ENCODE measurements at places on chromosomes 13 and 19.

DNA sequence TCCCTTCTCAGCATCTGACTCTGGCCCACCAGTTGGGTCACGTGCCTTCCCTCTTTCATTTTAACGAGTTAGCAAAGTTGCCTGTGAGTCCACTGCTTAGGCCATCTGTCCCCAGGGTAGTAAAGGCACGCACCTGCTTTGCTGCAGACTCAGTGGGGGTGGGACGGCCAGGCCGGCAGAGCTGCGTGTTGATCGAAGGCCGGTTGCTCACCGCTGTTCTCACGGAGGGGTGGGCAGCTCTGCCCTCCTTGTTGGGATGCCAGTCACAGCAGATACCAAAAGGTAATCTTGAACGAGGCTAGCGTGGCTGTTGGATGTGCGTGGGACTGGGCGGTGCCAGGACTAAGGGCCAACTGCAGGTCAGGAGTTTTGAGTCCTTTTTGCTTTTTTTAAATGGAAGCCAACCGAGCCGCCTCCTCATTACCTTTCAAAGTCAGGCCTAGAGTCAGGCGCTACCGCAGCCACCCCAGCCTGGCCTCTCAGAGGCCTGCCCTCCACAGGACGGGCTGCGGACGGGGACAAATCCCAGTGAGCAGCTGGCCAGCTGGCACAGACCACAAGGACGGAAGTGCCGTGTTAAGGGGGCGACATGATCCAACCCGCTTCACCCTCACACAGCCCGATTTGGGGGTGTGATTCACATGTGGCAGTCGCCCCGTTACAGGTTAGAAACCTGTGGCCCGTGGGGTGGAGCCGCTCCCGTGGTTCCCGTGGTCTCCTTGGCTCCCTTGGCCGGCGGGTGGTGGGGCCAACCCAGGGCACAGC is 20.6 kb downstream of the ADPRHL1 start:
- H3K27ac ChIP-seq = no peak overlapping the region
- DNase-seq = peak; percentile 56
- H3K4me3 ChIP-seq = no peak overlapping the region

DNA sequence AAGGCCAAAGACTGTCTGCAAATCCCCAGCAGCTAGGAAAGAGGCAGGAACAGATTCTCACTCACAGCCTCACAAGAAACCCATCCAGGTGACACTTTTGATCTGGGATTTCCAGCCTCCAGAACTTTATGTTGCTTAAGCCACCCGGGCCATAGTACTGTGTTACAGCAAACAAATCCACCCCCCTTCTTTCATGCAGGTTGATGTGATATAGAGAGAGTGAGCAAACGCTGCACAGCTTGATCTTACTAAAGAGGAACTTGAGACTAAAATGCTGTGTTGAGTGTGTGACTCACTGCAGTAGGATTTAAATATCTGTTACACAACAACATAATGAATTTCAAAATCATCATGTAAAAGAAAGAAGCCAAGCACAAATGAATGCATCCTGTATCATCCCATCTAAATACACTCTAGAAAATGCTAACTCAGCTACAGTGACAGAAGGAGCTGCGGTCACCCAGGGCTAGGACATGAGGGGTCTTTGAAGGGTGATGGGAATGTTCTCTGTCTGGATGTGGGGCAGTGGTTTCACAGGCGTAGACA is 32.2 kb downstream of the RCBTB2 start:
- H3K27me3 ChIP-seq = no peaks in the 10 kb centered on the region
- H3K36me3 ChIP-seq = peaks cover 23% of the 10 kb centered on the region
- DNase-seq = no peak
- peak overlapping the region; percentile 84 for H3K4me3 ChIP-seq
- H3K27ac ChIP-seq = peak overlapping the region; percentile 91

DNA sequence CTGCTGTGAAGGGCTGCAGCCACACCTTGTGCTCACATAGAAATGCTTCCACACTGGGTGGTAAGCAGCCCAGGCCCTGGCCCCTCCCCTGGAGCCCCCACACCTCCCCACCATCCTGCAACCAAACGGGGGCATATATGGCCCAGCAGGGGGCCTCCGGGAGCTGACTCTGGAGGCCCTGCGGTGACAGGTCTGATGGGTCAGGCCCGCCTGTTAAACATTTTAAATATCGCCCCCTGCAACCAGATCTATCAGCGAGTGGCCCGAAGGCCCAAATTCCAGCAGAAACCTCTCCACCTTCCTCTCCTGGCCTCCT is 48.0 kb upstream of the KATNAL1 start:
- H3K27ac ChIP-seq = no peak overlapping the region
- H3K4me1 ChIP-seq = peaks cover 8% of the 10 kb centered on the region
- no peak overlapping the region for H3K4me3 ChIP-seq
- no peaks in the 10 kb centered on the region for H3K27me3 ChIP-seq

DNA sequence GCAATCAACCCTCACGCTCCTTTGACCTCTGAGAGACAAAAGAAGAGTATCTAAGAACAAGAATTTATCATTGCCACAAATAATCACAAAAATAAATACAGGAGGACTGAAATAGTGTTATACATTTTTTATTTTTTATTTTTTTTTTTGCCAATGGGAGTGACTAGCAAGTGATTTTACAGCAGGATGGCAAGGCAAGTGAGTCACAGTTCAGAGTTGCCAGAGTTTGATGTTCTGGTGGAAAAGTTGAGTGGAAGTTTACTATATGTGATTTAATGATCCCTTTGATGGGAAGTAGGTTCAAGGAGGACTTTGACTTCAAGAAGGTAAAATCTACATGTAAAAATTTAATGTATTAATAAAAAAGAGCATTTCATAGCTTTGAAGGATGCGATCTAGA is 2691.4 kb downstream of the PCDH9 start:
- H3K4me3 ChIP-seq = no peak overlapping the region
- no peaks in the 10 kb centered on the region for H3K36me3 ChIP-seq
- H3K27me3 ChIP-seq = no peaks in the 10 kb centered on the region
- H3K4me1 ChIP-seq = no peaks in the 10 kb centered on the region
- H3K27ac ChIP-seq = no peak overlapping the region
- no peak for DNase-seq

DNA sequence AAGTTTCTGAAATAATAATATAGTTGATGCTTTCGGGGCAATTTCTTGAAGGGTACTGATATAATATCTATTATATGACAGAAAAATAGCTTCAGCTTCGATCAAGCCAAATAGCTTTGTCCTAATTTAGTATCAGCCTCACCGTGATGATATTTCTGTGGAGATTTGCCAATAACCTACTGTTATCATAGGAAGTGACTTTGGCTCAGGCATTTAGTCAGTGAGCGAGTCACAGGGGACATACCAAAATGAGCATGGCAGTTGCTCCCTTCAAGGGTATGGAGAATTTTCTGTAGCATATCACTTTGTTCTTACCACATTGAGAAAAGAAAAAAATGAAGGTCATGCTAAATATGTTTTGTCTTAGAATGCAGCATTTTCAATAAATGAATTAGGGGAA is 767.6 kb upstream of the SLITRK1 start:
- no peaks in the 10 kb centered on the region for H3K27me3 ChIP-seq
- no peak overlapping the region for H3K27ac ChIP-seq
- H3K4me1 ChIP-seq = no peaks in the 10 kb centered on the region
- DNase-seq = no peak
- H3K36me3 ChIP-seq = no peaks in the 10 kb centered on the region

GRCh38 chr13:49938314-49938713 is 2.2 kb upstream of the SPRYD7 start:
- H3K27ac ChIP-seq = no peak overlapping the region
- H3K4me1 ChIP-seq = peaks cover 6% of the 10 kb centered on the region
- DNase-seq = no peak

DNA sequence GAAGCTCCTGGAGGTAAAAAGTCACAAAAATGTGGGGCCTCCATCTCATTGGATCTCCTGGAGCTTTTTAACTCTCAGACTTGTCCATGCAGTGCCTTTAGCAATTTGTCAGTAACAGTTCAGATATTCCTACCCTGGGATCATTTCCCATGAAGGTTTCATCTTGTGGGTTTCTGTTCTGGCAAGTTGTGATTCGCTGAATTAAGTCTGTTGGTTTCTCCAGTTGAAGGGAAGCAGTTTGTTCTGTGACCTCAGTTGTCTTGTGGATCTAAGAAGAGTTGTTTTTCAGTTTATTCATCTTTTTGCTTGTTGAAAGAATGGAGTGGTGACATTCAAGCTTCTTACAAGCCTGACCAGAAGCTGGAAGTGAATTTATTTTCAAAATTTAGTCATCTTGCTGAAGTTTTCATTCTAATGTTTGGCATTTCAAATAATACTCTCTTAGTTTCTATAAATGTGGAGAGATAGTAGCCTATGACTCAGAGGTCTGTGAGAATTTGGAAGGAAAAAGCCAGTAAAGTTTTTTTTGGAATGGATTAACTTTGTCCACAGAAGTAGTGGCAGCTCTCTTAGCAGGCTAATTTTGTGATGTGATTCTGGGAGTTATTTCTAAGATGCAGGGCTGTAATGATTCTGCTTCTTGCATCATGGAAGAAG is 120.1 kb upstream of the CSNK1A1L start:
- no peak overlapping the region for H3K27ac ChIP-seq
- no peak for DNase-seq
- no peaks in the 10 kb centered on the region for H3K4me1 ChIP-seq
- no peaks in the 10 kb centered on the region for H3K27me3 ChIP-seq
- no peak overlapping the region for H3K4me3 ChIP-seq

- peak overlapping the region; percentile 96 for H3K27ac ChIP-seq
- H3K27me3 ChIP-seq = no peaks in the 10 kb centered on the region
- no peaks in the 10 kb centered on the region for H3K36me3 ChIP-seq
- H3K4me1 ChIP-seq = peaks cover 42% of the 10 kb centered on the region
- DNase-seq = no peak
Measured at GRCh38 chr19:1037621-1038064, 2.3 kb upstream of the ABCA7 start.

DNA sequence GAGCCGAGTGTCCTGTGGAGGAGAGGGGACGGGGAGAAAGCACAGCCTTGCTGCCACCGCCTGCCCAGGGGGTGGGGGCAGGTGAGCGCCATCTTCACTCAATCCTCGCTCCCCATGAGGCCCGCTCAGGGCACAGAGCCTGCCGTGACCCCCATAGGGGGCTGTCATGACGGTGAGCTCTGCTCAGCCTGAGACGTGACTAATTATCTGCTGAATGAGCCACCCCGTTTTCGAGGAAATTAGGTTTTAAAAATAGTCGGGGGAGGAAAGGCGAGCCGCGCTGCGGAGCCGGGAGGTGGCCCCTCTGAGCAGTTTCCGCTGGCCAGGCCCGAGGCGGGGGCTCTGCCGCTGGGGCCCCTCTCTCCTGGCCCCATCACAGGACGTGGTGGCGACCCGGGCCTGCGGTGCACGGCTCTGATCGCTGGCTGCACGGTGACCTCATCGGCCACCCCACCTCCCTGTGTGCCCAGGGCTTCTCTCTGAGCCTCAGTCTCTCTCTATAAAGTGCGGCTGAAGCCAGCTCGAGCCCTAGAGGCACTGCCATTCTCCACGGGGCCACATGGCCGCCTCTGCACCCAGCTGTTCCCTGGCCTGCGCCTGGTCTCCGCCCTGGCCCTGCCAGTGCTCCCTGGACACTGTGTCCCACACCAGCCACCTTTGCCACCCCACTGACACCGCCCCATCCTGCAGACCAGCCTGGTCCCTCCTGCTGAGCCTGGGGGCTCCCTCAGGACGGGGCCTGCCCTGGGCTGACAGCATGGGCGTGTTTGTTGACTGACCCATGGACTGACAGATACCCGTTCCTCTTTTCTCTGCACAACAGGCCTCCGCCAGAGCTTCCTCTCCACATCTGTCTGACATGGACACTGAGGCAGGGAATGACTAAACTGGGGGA is 28.3 kb downstream of the PIP5K1C start:
- H3K27me3 ChIP-seq = no peaks in the 10 kb centered on the region
- H3K27ac ChIP-seq = peak overlapping the region; percentile 91
- no peaks in the 10 kb centered on the region for H3K36me3 ChIP-seq

- DNase-seq = no peak
- no peaks in the 10 kb centered on the region for H3K36me3 ChIP-seq
- H3K4me1 ChIP-seq = peaks cover 20% of the 10 kb centered on the region
- no peaks in the 10 kb centered on the region for H3K27me3 ChIP-seq
- H3K4me3 ChIP-seq = no peak overlapping the region
Measured at GRCh38 chr19:2064788-2065524, 13.9 kb upstream of the MKNK2 start.

DNA sequence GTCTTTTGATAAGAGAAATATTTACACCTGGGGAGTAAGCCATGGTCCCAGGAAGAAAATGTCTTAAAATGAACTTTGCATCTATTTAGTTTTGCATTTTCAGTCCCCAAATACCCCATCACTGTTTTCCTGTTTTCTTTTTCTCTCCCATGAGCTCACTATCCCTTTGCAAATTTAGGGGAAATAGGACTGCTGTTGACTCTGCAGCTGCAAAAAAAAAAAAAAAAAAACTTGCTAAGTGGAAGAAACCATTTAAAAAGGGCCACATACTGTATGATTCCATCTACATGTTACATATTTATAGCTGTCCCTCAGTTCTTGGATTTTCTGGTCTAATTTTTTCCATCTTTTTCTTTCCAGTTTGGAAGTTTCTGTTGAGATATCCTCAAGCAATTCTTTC is 98.2 kb upstream of the SERP2 start:
- H3K4me3 ChIP-seq = peak overlapping the region; percentile 38
- H3K27ac ChIP-seq = peak overlapping the region; percentile 89
- DNase-seq = no peak
- peaks cover 22% of the 10 kb centered on the region for H3K4me1 ChIP-seq

DNA sequence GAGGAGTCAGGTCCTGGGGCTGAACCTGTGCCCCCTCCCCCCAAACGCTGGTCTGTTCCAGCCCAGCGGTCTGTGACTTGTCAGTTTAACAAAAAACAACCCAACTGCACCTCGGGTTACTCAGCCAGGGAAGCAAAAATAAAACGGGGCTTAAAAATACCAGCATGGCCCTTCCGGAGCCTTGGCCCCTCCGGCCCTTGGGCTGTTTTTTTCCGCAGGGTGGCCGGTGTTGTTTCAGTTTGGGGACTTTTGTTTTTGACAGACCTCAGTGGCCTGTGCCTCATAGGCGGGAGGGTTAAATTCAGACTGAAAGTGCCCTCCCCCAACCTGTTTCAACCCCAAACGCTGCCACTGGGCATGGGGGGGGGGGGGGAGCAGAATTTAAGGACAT is 4.0 kb downstream of the TCF3 start:
- DNase-seq = peak; percentile 51
- H3K27ac ChIP-seq = no peak overlapping the region
- no peaks in the 10 kb centered on the region for H3K36me3 ChIP-seq
- no peak overlapping the region for H3K4me3 ChIP-seq

DNA sequence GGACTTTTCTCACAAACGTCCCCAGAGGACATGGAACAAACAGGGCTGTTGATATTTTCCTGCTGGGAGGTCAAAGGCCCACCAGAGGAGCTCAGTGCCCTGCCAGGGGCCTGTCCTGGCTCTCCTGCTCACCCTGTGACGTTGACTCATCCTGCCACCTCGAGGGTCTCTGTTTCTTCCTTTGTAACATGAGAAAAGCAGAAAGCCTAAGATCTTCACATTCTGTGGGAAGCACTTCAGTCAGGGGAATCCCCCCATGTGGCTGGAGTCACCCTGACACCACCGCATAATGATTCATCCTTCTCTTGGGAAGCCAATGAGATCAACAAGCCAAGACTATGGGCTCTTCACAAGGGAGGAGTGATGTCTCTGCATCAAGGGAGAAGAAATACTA is 147.9 kb downstream of the KATNAL1 start:
- H3K36me3 ChIP-seq = peaks cover 4% of the 10 kb centered on the region
- peak overlapping the region; percentile 64 for H3K27ac ChIP-seq
- H3K4me3 ChIP-seq = peak overlapping the region; percentile 70
- H3K27me3 ChIP-seq = no peaks in the 10 kb centered on the region
